ENCODE measurements at places on chromosomes 12 and 14.

GRCh38 chr12:3998397-3998796, 125.2 kb upstream of the PARP11 start:
- DNase-seq: no peak

- peak; percentile 51 for DNase-seq
Measured at GRCh38 chr14:54908190-54908589, 5.6 kb upstream of the GCH1 start.

- DNase-seq: no peak
Measured at GRCh38 chr12:56709759-56710376, 15.2 kb downstream of the NACA start.

DNA sequence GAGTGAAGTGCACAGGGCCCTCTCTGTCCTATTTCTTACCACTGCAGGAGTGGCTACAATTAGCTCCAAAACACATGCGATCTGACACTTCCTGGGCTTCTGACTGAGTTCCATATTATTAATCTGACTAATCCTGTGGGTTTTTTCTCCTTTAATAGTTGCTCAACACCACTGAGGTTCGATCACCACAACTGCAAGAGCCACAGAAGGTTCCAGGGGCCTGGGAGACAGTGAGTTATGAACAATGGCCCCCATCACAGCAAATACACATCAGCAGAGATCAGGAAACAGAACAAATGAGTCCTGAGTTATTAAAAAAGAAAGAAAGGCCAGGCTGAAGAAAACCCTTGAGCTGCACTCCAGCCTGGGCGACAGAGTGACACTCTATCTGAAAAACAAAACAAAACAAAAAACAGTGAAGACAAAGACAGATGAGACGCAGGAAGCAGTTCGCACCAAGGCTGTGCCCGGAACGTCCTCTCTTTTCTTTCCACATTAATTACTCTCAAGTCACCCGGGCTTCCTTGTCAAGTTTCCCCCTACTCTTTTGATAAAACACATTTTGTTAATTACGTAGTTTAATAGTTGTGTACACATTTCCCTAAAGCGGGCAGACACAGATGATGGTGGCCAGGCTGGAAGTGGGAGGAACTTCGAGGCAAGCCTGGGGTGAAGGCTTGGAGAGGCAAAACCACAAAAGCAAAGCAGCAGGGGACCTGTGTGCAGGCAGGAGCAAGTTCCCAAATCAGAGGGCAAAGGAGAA, 42.7 kb downstream of the CDC42BPB start:
- no peak for DNase-seq

DNA sequence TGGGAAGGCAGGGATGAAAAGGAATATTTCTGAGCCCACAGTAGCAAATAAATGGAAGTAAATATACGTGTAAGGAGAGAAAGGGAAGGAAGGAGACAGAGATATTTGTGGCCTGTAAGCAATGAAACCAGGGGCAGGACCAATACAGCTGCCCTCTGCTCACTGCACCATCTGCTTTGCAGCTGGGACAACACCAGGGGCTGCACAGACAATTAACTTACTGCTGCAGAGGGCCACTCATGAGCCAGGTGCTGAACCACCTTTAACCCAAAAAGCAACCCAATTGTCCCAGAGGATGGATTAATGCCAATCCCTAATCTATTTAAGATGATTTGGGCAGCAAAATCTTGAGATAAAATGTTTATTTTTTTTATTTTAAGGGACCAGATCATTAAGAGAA, 30.6 kb upstream of the TMX1 start:
- DNase-seq: no peak

All from immature natural killer cell (primary cell).